Immature natural killer cell (primary cell): ENCODE measurements at places on chromosomes 6 and 20.

- H3K27ac ChIP-seq = no peak overlapping the region
- no peak overlapping the region for H3K4me3 ChIP-seq
- no peaks in the 10 kb centered on the region for H3K36me3 ChIP-seq
- H3K4me1 ChIP-seq = no peaks in the 10 kb centered on the region
Measured at GRCh38 chr6:103769431-103769830, 1090.3 kb downstream of the HACE1 start.

DNA sequence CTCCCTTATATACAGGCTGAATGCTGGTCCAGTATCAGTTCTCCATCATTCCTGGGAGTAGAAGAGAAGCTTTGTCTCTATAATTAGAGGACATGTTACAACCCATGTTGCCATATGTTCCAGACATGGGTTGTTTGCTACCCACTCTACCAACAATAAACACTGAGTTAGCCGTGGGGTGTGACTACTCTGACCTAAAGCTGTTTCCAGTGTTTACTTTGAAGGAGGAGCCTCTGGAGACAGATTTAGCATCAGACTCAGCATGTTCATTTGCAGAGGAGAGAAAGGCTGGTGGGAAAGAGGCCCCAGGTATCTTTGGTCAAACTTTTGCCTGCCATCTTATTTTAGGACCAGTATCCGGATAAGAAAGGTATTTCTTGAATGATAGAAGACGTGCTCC, 157.9 kb upstream of the SNX9 start:
- H3K27ac ChIP-seq = no peak overlapping the region
- peaks cover 4% of the 10 kb centered on the region for H3K27me3 ChIP-seq
- no peak overlapping the region for H3K4me3 ChIP-seq
- DNase-seq = no peak
- peaks cover 21% of the 10 kb centered on the region for H3K36me3 ChIP-seq
- H3K4me1 ChIP-seq = peaks cover 7% of the 10 kb centered on the region

- H3K4me1 ChIP-seq = no peaks in the 10 kb centered on the region
- H3K27ac ChIP-seq = no peak overlapping the region
- no peak overlapping the region for H3K4me3 ChIP-seq
- no peak for DNase-seq
Measured at GRCh38 chr6:47093169-47093568, 51.0 kb upstream of the ADGRF1 start.

- H3K4me3 ChIP-seq = no peak overlapping the region
- no peaks in the 10 kb centered on the region for H3K36me3 ChIP-seq
- H3K27me3 ChIP-seq = peaks cover 3% of the 10 kb centered on the region
- H3K4me1 ChIP-seq = no peaks in the 10 kb centered on the region
- DNase-seq = no peak
Measured at GRCh38 chr6:122722746-122723145, 56.8 kb upstream of the FABP7 start.

DNA sequence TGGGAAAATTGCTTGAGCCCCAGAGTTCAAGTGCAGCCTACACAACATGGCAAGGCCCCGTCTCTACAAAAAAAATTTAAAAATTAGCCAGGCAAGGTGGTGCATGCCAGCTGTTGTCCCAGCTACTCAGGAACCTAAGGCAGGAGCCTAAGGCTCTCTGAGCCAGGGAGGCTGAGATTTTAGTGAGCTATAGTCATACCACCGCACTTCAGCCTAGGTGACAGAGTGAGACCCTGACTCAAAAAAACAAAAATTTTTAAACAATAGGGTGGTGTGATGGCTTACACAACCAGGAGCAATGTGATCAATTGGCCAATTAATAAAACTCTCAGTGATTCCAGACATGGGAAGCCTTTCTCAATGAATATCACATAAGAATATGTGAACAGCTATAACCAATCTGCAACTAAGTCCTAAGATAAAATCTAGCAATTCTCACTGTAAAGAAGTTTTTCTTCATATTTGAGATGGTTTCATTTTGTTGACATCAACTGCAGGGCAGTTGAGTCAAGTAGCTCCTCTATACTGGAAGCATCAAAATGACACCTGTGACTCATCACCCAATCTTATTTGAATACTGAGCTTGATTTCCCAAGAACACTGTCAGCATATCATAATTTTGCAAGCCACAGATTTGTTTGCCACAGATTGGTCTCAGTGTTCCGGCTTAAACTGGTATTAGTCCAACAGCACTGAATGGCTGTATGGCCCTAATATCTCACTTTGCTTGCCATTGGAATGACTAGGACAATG, 169.0 kb upstream of the GJE1 start:
- no peak overlapping the region for H3K4me3 ChIP-seq
- no peak overlapping the region for H3K27ac ChIP-seq
- H3K36me3 ChIP-seq = no peaks in the 10 kb centered on the region
- DNase-seq = no peak
- H3K4me1 ChIP-seq = no peaks in the 10 kb centered on the region
- H3K27me3 ChIP-seq = peaks cover 2% of the 10 kb centered on the region

DNA sequence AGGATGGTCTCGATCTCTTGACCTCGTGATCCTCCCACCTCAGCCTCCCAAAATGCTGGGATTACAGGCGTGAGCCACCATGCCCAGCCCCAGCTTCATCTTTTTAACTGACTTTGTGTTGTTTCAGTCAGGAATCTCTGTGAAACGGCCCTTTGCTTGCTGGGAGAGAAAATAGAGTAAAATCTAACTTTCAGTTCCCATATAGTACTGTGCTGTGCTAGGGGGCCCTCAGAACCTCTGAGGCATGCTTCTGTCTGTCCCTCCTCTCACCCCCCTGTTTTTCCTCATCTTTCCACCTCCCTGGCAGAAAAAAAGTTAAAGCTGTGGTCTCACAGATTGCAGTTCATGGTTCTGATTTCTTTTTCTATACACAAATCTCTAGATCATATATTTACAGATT, 48.4 kb downstream of the LRP11 start:
- no peaks in the 10 kb centered on the region for H3K4me1 ChIP-seq
- no peak overlapping the region for H3K27ac ChIP-seq
- DNase-seq = no peak
- peaks cover 11% of the 10 kb centered on the region for H3K36me3 ChIP-seq
- no peaks in the 10 kb centered on the region for H3K27me3 ChIP-seq

- no peak overlapping the region for H3K27ac ChIP-seq
- DNase-seq = no peak
- H3K36me3 ChIP-seq = no peaks in the 10 kb centered on the region
- H3K4me3 ChIP-seq = no peak overlapping the region
Measured at GRCh38 chr6:112144145-112144926, 56.9 kb downstream of the FAM229B start.

DNA sequence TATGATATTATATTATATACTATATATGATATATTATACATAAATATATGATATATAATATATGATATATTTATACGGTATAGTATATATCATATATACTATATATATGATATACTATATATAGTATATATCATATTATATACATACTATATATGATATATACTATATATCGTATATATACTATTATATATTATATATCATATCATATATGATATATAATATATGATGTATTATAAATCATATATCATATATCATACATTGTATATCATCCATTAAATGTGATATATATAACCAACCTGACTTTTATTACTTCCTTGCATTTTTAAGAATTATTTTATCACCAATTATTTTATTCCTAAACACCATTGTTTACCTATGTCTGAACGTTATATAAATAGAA, 146.6 kb upstream of the PRSS16 start:
- no peak overlapping the region for H3K4me3 ChIP-seq
- peaks cover 18% of the 10 kb centered on the region for H3K27me3 ChIP-seq
- DNase-seq = no peak
- H3K27ac ChIP-seq = no peak overlapping the region
- peaks cover 11% of the 10 kb centered on the region for H3K36me3 ChIP-seq

DNA sequence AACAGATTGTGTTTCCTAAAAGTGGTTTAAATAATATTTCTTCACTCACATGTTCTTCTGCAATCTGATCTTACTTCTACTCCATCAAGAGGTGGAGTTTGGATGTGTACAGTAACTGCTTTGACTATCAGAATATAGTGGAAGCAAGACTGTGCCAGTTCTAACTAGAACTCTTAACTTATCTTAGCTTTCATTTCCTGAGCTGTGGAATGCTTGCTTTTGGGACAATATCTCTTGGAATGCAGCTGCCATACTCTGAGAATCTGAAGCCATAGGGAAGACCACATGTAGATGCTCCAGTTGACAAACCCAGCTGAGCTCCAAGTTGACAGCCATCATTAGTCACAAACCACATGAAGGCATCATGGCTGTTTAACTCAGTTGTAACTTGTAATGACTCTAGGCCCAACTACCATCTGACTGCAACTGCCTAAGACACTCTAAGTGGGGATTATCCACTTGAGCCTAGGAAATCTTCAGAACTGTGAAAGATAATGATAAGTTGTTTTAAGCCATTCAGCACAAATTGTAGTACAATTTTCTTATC, 40.8 kb upstream of the MAN1A1 start:
- no peaks in the 10 kb centered on the region for H3K4me1 ChIP-seq
- no peak overlapping the region for H3K27ac ChIP-seq
- H3K36me3 ChIP-seq = peaks cover 6% of the 10 kb centered on the region
- no peak overlapping the region for H3K4me3 ChIP-seq
- DNase-seq = no peak

DNA sequence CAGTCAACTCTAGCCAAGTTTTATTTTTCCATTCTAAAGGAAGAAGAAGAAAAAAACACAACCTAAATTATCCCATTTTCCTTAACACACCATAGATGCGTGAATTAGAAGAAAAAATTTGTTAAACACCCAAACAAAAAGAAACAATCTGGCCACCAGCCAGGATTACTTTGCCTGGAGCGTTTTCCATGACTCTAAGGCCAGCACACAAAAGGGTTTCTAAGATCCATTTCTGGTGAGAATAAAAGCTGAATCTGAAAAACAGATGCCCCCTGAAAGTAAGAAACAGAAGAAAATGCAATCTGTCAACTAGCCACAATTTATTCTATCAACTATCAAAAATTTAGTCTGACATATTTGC, 267.2 kb upstream of the SULF2 start:
- DNase-seq = no peak
- no peak overlapping the region for H3K27ac ChIP-seq
- H3K36me3 ChIP-seq = no peaks in the 10 kb centered on the region
- H3K4me1 ChIP-seq = no peaks in the 10 kb centered on the region
- peaks cover 9% of the 10 kb centered on the region for H3K27me3 ChIP-seq
- no peak overlapping the region for H3K4me3 ChIP-seq

DNA sequence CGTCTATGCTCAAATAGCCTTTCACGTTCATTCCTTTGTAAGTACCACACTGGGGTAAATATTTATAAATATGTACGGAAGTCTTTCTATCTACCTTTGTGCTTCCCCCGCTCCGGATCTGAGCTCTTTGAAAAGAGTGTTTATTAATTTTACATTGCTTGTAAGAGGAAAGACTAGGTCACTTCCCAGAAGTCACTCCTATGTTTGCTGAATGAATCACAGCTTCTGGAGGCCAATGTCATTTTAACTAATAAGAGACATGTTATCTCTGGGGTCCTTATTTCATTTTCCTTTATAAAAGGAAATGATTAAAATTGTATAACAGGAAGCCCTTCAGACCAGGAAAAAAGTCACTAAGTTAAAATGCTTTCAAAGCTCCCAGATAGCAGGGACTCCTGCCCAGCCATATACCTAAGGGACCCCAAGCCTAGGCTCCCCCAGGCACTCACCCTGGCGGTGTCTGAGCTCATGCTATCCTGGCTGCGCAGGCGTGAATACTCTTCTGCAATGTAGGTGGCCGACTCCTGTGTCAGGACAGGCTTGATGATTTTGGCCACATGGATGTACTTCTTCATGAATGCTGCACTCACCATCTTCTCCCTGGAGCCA, 12.6 kb downstream of the MCM3 start:
- no peaks in the 10 kb centered on the region for H3K27me3 ChIP-seq
- no peaks in the 10 kb centered on the region for H3K4me1 ChIP-seq
- no peak overlapping the region for H3K4me3 ChIP-seq

- DNase-seq = no peak
- no peak overlapping the region for H3K4me3 ChIP-seq
- H3K36me3 ChIP-seq = no peaks in the 10 kb centered on the region
- H3K27me3 ChIP-seq = peaks cover 5% of the 10 kb centered on the region
- H3K4me1 ChIP-seq = no peaks in the 10 kb centered on the region
Measured at GRCh38 chr6:46781478-46782378, 11.5 kb upstream of the MEP1A start.

DNA sequence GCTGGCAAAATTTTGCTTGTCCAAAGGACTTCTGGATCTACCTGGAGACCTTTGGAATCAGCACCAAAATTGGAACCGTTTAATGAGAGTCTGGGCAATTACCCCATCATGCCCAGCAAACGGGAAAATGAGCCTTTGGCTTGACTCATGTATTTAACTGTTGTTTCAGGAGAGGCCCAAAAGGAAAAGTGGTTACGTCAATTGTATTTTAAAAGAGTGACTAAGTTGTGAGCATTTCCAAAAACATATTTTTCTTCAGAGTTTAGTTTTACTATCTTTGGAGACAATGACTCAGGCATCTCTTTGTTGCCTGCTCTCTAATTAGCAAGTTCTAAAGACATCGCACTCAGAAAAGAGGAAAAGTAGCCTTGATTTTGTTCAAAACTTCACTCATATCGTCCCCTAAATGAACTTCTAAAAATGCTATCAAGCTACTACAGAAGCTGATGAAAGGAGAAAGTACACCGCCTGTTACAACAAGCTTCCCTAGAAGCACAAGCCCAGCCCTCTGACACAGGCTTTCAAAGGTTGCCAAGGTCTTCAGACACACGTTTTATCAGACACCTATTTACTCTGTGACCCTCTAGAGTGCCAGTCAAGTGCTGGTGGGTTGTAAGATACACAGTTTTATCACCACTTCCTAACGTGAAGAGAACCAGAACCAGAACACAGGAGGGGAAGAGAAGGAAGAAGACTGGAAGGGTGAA, 146.2 kb downstream of the TBX18 start:
- H3K27ac ChIP-seq = no peak overlapping the region
- DNase-seq = no peak
- no peaks in the 10 kb centered on the region for H3K27me3 ChIP-seq
- H3K4me1 ChIP-seq = no peaks in the 10 kb centered on the region

DNA sequence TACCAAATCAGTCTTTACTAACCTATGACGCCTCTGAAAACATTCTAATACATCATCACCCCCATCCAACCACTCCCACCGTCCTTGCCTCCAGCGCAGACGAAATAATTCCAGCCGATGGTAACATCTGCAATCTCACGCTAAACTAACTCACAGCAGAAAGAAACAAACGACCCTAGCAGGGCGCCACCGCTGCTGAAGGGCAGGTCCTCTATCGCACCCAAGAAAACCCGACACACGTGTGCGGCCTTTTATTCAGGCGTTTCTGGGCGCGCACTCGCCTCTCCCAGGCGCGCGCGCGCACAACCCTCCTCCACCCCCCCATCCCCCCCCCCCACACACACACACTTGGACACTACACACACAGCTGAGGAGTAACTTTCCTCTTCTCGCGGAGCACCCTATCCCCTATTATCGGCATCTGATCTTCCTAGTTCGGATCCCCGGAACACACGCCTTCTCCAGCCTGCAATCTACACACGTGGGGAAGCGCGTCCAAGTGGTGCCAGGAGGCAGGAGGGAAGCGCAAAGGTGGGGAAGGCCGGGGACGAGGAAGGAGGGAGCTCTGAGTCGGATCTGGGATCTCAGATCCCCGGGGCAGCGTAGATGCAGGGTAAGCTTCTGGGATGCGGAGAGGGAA, 1.4 kb downstream of the GFOD1 start:
- peak; percentile 35 for DNase-seq
- peaks cover 55% of the 10 kb centered on the region for H3K4me1 ChIP-seq
- peak overlapping the region; percentile 97 for H3K27ac ChIP-seq
- peaks cover 8% of the 10 kb centered on the region for H3K36me3 ChIP-seq
